ENCODE measurements at places on chromosomes 6 and 20.

GRCh38 chr6:81031416-81031815 is 721.1 kb downstream of the TENT5A start:
- H3K4me3 ChIP-seq, result no peak overlapping the region
- no peaks in the 10 kb centered on the region for H3K36me3 ChIP-seq
- H3K27me3 ChIP-seq, result no peaks in the 10 kb centered on the region
- no peak overlapping the region for H3K27ac ChIP-seq
- DNase-seq, result no peak

- H3K27me3 ChIP-seq, result no peaks in the 10 kb centered on the region
- H3K36me3 ChIP-seq, result peaks cover 25% of the 10 kb centered on the region
- DNase-seq, result no peak
- peaks cover 13% of the 10 kb centered on the region for H3K4me1 ChIP-seq
These were observed 158.0 kb upstream of the SHLD1 start for GRCh38 chr20:5592165-5592564.

- peak overlapping the region; percentile 15 for H3K4me3 ChIP-seq
- no peaks in the 10 kb centered on the region for H3K27me3 ChIP-seq
- H3K36me3 ChIP-seq, result peaks cover 16% of the 10 kb centered on the region
- H3K27ac ChIP-seq, result peak overlapping the region; percentile 75
- H3K4me1 ChIP-seq, result peaks cover 17% of the 10 kb centered on the region
- peak; percentile 35 for DNase-seq
These were observed 51.5 kb downstream of the COL19A1 start for GRCh38 chr6:69917834-69918233.

GRCh38 chr6:141513830-141514229 is 618.9 kb upstream of the GJE1 start:
- H3K27me3 ChIP-seq, result no peaks in the 10 kb centered on the region
- no peaks in the 10 kb centered on the region for H3K36me3 ChIP-seq
- H3K4me1 ChIP-seq, result peaks cover 6% of the 10 kb centered on the region
- DNase-seq, result no peak
- no peak overlapping the region for H3K27ac ChIP-seq
- H3K4me3 ChIP-seq, result peak overlapping the region; percentile 49

- H3K36me3 ChIP-seq, result no peaks in the 10 kb centered on the region
- H3K27me3 ChIP-seq, result peaks cover 12% of the 10 kb centered on the region
- no peak overlapping the region for H3K27ac ChIP-seq
- H3K4me1 ChIP-seq, result no peaks in the 10 kb centered on the region
These were observed 9.9 kb downstream of the BPIFA2 start for GRCh38 chr20:33177866-33178265.

DNA sequence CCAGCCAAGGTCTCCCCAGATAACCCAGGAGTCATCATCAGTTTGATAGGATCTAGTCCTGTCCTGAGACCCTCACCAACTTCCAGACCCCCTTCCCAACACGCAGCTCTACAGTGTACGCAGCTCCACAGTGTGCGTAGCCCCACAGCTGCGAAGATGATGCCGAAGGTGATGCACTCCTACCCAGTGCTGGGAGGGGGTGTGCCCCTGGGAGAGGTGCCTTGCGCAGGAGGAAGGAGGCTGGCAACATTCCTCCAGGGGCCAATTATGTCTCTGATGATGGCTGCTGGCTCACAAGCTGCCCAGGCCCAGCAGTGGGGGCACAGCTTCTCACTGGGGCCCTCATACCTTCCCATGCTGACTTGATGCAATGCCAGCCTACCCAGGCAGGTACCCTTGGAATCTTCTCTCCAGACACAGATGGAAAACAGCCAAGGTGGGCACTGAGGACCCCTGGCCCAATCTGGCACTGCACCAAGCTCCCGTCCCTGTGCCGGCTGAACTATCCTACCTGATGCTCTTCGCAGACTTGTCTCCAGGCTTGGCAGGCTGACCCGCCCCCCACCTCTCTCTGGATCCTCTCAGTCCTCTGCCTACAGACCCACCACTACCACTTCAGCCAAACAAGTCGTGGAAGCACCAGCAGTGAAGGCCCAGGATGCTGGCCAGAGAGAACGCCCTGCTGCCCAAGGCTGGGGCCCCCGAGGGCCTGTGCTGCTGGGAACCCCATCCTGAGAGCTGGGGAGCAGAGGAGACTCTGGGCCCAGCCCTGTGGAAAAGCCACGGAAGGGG is 1.4 kb downstream of the ZNF512B start:
- no peaks in the 10 kb centered on the region for H3K27me3 ChIP-seq
- no peak for DNase-seq
- peaks cover 9% of the 10 kb centered on the region for H3K4me1 ChIP-seq
- peak overlapping the region; percentile 90 for H3K4me3 ChIP-seq
- peaks cover 22% of the 10 kb centered on the region for H3K36me3 ChIP-seq

All from stimulated activated naive B cell treated with anti-CD40 and anti-IgM and Interleukin-4, amounts not matched to agents 10 μg/mL and 1 μg/mL and 100 μg/mL, for 72 hours (primary cell).